Left ventricle myocardium inferior (tissue), 1 donor: ENCODE measurements at places on chromosomes 11 and 22.

DNA sequence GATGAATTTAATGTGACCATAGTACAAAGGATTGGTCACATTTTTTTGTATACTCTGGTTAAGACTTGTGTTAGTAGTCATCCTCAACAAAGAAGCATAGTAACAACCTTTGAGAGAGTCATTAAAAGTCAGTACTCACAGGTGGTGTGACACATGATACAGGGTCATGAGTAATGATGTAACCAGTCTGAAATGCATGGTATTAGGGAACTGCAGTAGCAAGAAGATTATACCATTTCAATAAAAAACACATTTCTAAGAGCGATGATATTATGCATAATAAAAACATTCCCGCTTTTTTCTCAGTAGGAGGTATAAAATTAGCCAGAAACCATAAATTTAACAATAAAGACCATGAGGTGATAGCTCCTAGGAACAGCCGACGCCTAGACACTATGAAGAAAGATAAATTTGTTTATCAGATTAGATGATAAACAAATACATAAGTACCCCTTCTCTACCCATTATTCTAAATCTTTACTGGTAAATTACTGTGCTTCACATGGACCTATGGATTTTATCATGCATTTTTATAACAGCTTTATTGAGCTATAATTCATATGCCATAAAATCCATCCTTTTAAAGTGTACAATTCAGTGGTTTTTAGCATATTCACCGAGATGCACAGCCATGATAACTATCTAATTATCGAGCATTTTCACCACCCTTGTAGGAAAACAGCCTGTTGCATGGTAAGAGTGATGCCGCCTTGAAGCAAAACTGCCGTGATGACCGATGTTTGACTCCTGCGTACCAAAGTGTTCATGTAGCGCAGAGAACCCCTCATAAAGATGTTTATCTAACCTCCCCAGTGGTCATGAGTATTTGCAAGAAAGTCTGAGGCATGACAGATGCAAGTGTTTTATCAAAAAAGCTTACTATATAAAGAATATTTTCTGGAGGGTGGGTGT, 41.8 kb downstream of the TMPRSS5 start:
- DNase-seq: no peak

DNA sequence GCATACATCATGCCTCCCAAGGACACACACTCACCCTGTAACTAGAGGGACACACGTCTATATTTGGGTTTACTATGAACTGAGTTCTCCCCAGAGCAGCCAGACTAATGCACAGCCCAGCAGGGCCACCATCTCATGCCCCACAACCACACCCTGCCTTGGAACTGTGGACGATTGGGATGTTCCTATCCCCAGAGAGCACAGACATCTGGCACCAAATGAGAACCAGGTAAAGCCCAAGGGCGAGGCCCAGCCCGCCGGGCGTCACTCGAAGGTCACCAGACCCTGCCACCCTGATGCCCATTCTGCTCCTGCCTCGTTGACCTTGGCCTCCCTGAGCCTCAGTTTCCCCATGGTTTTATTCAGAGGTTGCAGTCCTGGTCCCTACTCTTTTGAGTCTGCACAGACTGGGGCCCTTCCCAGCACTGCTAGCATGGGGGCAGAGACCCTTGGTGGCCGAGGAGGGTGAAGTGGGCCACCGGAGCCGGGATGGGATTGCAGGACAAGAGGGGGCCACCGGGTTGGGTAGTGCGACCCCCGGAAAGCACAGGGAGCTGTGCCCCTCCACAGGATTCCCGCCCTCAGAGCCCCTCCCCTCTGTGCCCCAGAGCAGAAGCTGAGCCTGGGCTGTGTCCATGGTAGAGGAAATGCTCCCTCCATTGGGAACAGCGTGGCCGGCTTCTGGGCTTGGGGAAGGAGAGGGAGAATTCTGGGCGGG, 56.8 kb downstream of the IGLL5 start:
- no peak for DNase-seq

GRCh38 chr11:121210445-121211080, 82.0 kb upstream of the SC5D start:
- no peak for DNase-seq

DNA sequence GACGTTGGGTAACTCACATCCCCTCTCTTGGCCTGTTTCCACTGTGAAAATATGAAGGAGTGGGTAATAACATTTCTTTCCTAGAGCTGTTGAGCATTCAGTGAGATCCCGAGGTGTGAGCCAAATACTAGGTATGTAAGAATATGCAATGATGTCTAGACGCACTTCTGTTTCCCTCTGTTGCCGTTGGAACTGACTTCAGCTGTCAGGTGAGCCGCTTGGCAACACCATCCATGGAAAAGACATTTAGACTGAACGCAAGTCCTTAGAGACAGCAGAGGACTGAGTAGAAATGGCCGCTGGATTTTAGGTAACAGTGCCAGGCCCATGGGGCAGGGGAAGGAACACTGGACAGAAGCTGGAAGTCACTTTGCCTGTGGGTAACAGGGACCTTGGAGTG, 29.5 kb upstream of the SHANK2 start:
- DNase-seq: no peak

- no peak for DNase-seq
Measured at GRCh38 chr22:19604711-19605268, 80.6 kb upstream of the CLDN5 start.

DNA sequence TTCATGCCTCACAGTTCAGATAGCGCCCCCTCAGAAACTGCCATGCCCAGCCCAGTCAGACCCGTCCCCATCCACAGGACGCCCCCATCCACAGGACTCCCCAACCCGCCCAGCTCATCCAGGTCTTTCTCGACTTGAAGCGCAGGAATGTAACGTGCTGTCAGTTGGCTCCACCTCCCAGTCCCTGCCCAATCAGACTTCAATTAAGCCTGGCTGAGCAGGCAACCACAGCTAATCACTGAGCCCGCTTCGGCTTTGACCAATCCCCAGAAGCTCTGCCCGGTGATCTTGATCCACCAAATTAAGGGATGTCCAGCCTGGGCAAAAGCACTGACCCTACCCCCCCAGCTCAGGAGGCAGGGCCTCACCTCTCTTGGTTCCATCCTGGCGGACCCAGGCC, 10.5 kb upstream of the MFNG start:
- no peak for DNase-seq

GRCh38 chr11:35413598-35413997, 5.8 kb downstream of the SLC1A2 start:
- DNase-seq: no peak

GRCh38 chr11:102010776-102011494, 36.3 kb upstream of the CFAP300 start:
- peak; percentile 72 for DNase-seq

DNA sequence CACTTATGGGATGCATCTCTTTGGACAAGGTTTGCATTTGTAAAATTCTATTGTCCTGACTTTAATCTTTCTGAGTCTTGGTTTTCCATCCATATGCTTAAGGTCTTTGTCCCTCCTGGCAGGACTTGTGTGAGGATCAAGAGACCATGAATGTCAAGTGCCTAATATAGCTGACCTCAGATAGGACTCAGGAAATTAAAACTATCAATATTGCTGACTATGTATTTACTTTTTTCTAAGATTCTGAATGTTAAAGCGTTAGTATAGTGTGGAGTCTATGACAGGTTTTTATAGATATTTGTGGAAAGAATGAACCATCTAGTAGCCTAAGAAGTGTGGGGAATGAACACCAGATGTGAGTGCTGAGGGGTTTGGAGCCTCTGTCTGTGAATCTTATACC, 637.8 kb downstream of the NTM start:
- DNase-seq: no peak

GRCh38 chr11:63667995-63668795, 3.0 kb downstream of the ATL3 start:
- no peak for DNase-seq

DNA sequence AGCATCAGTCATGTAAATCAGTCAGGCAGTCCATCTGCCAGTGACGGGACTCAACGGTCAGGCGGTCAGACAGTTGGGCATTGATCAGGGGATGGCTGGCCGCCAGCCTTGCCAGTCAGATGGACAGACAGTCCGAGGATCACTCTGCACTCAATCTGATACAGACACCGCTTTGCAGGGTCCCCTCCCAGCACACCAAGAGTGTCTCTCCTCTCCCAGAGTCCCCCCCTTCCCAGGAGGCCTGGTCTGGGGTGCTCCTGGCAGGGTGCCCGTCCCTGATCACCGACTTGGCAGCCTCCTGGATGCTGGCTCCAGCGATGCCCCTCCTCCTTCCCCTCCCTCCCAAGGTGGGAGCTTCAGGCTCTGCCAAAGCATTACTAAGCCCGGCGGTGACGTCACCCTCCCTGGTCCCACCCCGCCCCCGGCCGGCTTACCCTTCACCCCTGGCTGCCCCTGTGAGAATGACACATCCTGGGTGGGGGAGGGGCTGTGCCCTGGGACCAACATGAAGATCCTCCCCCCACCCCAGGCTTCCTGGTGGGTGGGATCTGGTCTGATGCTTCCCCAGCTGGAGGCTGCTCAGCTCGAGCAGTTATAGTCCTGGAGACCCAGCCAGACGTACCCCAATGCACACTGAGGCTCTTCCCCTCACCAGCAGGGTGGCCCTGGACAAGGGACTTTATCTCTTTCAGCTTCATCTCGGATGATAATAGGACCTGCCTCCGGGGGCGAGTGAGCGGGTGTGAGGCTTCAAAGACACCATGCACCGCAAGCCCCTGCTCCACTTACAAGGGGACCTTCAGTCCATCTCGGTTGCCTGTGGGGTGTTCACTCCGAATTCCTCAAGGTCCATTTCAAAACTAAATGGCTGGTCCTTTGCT, 69.2 kb downstream of the CD82 start:
- DNase-seq: peak; percentile 74

DNA sequence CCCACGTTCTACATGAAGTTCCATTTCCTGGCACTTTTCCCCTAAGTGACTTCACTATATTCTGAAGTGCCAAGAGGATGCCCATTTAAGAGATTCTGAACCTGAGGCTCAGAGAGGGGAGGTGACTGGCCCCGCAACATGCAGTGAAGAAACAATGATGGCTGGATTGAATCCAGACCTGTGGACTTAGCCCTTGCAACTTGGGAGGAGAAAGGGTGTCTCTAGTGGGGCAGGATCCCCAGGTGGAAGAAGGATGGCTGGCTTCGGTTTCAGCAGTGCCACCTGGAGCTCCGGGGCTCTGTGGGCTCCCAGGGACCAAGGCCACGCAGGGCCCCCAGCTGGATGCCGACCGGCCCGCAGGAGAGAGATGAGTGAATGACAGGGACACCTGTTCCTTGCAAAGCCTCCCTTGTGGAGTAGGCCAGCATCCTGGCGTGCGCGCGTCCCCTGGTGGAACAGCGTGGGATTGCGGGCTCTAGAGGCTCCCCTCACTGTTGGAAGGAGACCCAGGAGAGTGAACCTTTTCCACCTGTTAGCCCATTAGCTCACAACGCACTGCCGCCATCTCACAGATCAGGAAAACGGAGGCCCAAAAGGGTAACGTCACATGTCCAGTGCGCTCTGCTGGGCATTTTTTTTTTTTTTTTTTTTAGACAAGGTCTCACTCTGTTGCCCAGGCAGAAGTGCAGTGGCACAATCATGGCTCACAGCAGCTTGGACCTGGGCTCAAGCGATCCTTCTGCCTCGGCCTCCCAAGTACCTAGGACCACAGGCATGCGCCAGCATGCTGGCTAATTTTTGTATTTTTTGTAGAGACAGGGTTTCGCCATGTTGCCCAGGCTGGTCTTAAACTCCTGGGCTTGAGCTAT, 104.7 kb downstream of the KIAA1671 start:
- DNase-seq: peak; percentile 58

DNA sequence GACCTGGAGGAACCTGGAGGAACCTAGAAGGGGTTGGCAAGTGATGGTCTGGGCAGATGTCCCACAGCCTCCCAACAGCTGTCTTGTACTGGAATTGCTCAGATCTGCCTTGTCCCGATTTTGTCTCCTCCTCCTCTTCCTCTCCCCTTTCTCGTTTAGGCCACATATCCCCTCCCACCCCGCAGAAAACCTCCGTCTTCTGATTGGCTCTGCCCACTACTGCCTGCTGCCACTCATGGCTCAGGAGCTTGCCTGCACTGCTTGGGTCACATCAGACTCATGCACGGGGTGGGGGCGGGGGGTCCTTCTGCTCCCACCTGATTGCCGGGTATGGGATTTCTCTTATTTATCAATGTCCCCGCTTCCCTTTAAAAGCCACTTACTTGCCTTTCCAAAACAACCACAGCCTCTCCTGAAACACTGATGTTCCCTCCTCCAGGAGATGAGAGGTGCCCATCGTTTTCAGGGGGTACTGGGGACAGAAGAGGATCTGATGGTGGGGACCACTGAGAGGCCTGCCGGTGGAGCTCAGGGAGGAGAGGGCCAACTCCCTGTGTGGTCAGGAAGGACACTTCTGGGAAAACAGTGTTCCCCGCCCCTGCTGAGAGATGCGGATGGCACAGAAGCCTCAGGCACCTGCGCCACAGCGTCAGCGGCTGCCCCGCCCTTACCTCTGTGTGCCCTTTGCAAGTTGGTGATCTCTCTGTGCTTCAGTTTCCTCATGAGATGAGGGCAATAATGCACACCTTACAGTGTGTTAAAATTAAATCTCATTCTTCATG, 14.7 kb downstream of the TOM1 start:
- DNase-seq: no peak

GRCh38 chr11:82080160-82080559, 653.5 kb downstream of the FAM181B start:
- DNase-seq: no peak

DNA sequence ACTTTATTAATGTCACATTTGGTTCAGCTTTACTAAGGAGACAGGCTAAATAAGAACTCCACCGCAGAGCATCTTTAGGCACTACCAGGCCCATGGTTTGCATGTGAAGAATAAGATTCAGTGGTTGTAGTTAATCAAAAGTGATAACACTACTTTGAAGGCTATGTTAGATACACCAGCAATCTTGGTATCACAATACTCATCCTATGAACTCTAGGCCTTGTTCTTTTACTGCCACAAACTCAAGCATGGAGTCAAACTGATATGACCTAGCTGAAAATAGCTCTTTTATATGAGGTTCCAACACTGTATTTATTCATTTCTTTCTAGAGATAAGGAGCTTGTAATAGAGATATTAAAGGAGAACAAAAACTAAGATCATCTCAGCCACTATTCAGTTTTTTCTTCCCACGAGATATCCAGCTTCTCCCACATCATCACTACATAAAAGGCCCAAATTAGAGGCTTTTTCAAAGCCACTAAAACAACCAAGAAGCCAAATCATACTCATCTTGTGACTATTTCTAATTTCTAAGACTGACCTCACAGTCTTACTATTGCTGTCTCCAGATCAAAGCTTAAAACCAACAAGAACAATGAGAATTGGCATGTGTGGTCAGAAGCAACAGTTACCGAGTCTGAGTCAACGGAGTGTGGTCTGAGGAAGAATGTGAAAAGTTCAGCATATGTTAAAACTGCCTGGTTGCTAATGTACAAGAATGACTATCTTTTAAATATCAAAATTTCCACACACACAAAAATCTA, 25.1 kb upstream of the GUCY1A2 start:
- no peak for DNase-seq
